ENCODE measurements at places on chromosomes 1 and 21.
A peak's percentile ranks its signal among the peaks of the same experiment; 100 is the strongest.

DNA sequence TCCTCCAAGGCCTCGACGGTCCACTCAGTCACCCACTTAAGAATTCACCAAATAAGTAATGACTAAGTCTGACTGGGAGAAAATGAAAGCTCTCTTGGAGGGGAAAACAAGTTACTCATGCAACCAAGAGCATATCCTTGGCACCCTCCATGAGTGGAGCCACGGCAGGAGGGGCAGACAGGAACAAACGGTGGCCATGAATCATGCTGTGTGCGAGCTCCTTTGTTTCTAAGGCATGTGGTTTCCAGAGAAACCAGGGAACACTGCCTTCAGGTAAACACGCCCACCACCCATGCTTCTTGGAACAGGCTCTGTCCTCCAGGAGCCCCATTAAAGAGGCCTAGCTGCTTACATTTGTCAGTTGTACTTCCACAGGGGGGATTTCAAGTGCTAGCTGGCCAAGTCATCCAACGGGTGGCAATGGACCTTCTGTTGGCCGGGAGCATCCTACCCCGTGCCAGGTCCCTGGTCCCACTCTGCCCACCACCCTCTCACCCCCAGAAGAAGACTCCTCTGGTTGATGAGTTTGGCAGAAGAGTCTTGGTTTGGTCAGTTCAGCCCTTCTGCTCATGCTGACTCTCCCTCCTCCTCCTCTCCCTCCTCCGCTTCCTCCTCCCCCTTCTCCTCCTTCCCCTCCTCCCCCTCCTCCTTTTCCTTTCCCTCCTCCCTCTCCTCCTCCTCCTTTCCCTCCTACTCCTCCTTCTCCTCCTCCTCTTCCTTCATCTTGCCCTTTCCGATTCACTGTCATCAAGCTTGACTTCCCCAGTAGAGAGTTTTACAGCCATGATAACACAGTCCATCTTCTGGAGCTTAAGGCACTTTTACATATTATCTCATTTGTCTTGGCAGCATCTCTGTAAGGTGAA lies 107.6 kb downstream of the CCDC185 start:
- DNase-seq, result no peak

- DNase-seq, result no peak
These were observed 2.3 kb downstream of the RCC2 start for GRCh38 chr1:17437260-17437579.

DNA sequence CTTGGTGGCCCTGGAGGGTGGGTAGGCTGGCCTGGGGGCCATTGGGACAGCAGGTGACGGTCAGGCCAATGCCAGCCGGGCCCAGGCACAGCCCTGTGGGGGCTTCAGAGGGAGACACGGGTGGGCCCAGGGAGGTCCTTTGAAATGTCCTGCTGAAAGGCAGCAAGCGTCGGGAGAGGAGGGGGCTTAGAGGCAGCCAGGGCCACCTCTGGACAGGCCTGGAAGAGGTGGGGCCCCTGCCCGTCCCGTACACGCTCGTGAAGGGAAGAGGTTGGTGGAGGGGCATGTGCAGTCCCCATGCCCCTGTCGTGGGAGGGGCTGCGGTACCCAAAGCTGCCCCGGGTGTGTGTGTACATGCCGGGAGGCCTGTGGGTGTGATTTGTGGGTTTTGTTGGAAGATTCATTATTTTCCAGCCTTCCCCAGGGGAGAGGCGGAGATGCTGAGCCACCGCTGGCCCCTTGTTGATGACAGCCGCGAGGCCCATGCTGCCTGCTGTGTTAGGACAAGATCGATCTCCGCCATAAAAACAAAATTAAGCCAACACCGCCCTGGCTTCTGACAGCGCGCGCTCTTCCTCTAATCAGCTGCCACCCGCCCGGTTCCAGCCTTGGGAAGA lies 3.4 kb upstream of the PLCH2 start:
- no peak for DNase-seq

DNA sequence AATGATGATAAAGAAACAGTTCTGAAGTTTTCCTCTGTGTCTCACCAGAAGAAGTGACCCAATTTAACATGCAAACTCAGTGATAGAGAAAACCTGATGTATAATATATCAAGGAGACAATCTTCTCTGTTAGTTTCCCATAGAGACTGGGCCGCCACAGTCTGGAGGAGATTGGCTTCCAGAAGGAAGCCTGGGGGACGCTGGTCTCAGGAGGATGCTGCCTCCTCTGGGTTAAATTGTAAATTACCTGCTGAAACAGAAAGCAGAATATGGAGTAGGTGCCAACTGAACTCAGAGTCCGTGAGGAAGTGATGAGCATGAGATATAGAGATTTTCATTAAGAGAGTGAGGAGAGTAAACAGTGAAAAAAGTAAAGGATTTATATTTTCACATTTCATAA lies 15.8 kb downstream of the OR14I1 start:
- DNase-seq, result no peak

DNA sequence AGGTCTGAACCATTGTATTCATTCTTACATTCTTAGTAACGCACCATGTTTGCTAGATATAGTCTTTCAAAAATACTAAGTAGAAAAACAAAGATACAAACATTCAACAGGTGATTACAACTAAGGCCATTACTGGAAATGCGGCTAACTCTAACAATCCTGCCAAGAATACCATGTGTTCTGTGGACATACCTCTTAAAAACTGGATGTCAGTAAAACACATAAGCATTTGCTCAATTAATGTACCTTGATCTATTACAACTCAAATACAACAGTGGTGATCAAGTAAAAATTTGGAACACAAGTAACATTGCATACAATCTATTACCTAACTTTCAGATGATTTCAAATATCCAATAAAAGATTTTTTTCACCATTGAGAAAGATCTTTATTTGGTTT lies 15.4 kb downstream of the ANGPTL3 start:
- DNase-seq, result no peak

DNA sequence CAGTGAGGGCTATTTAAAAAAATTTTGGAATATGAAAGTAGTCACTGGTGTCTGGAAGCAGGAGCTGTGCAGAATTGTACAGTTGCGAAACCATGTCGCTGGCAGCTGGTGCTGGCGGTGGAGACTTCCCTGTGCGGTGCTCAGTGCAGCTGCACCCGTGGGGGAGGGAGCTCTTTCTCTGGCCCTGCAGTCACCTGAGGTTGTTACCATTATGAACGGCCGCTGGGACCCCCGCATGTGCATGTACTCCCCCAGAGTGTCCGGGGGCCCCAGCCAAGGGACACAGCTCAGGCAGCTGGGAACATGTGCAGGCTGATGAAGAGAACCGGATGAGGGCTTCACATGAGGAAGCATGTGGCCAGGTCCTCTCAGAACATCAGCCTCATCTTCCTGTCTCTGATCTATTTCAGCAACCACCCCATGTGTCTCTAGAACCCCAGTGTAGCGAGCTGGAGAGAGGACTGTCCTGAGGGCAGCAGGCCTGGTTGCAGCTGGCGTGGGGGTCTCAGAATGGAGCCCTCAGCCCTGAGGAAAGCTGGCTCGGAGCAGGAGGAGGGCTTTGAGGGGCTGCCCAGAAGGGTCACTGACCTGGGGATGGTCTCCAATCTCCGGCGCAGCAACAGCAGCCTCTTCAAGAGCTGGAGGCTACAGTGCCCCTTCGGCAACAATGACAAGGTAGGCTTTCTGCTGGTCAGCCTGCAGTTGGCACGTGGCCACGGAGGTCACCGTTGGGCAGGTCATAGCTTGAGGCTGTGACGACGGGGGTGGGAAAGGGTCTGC lies at the start of gene TRPM2:
Gene TRPM2, plus strand, starts transcription at position 431 of the 780 bp plus-strand sequence. Its CDS starts 80 bp downstream, at position 511.
- peak; percentile 69 for DNase-seq

DNA sequence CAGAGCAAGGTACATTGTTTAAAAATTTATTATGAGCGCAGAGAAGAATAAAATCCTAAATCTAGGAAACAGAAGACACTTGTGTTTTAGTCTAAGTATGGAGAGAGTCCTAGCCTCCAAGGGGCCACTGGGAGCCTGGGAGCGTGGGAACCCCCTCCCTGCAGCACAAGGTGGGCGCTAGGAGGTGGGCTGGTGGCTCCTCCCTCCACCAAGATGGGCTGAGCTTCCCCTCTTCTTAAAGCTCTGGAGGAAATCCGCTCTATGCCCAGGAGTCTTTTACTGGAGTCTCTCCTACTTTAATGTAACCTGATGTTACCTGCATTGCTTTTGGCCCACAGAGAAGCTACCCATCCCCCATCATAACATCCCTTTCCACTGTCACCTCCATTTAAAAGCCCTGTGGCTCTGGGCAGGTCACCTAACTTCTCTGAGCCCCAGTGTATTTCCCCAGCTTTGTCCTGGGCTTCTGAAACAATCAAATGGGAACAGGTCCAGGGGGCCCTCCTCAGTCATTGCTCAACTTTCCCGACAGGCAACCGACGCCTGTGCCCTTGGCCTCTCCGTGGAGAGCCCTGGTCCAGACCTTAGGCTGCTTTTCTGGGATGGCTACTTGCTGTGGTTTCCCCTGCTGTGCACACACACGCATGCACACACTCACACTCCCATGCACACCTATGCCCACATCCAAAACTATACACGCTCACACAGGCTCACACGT lies 181.5 kb downstream of the NPHP4 start:
- no peak for DNase-seq

DNA sequence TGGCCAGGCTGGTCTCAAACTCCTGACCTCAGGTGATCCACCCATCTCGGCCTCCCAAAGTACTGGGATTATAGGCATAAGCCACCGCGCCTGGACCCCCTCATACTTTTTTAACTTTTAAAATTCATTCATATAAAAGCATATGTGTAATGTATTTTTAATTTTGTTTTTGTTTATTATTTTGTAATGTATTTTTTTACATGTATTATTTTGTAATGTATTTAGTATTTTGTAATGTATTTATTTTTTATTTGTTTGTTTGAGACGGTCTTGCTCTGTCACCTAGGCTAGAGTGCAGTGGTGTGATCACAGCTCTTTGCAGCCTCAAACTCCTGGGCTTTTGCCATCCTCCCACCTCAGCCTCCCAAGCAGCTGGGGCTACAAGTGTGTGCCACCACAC lies 12.0 kb upstream of the BRWD1 start:
- DNase-seq, result no peak

DNA sequence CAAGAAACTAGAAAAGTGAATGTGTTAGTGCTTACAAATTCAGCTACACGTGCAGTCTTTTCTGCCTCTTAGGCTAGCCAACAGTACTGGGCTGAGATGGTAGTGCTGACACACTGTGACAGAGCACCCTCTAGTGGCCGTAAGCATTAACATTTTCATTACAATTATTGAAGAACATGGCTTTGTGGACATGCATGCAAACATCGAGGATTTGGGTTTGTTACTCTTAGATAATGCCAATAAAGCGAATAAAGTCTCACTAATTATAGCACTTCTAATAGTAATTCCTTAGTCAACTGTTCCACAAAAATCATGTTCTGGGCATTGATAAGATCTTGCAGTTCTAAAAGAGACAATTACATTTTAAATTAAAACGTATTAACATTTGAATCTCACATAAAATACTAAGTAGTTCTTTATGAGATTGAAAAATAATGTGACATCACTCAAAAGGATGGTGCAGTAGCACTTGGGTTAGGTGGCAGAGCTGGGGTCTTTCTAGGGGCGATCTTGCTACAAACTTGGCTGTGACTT lies 47.1 kb downstream of the MYSM1 start:
- DNase-seq, result peak; percentile 48

- DNase-seq, result no peak
These were observed 18.3 kb downstream of the IFFO2 start for GRCh38 chr1:18938008-18938706.

GRCh38 chr1:110816945-110817344 lies 56.0 kb upstream of the CD53 start:
- DNase-seq, result no peak

DNA sequence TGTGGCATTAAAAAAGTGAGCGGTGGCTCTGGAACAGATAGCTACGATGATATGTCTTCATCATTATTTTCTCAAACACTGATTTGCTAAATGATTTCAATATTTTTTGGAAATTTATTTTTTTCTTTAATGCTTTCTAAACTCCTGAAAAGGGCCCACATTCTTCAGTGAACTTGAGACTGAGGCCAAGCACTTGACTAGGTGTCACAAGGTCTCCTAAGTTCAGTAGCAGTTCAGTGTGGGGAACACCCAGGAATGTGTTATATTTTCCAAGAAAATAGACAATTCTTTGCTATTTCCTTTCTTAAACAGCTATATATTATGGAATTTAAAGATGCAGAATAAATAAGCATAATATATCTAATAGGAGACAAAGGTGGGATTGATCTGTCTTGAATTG lies 850.9 kb downstream of the USP25 start:
- no peak for DNase-seq

- no peak for DNase-seq
These were observed 52.4 kb upstream of the ACADM start for GRCh38 chr1:75672108-75672507.

DNA sequence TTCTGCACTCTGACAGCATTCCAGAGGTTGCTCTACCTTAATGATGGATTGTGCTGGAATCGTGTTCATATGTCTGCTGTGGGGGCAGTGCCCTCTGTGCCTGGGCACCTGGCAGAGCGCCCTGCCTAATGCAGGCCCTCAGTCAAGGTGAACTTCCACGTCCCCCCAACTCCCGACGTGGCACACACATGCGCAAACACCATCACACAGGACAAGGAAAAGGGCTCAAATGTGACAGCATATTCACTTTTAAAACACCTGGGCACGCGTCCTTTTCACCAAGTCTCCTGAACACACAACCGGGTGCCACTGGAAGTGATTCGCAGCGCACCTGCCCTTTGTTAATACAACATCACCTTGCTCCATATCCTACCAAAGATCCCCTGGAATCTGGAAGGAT lies 11.7 kb downstream of the TPRG1L start:
- DNase-seq, result no peak

DNA sequence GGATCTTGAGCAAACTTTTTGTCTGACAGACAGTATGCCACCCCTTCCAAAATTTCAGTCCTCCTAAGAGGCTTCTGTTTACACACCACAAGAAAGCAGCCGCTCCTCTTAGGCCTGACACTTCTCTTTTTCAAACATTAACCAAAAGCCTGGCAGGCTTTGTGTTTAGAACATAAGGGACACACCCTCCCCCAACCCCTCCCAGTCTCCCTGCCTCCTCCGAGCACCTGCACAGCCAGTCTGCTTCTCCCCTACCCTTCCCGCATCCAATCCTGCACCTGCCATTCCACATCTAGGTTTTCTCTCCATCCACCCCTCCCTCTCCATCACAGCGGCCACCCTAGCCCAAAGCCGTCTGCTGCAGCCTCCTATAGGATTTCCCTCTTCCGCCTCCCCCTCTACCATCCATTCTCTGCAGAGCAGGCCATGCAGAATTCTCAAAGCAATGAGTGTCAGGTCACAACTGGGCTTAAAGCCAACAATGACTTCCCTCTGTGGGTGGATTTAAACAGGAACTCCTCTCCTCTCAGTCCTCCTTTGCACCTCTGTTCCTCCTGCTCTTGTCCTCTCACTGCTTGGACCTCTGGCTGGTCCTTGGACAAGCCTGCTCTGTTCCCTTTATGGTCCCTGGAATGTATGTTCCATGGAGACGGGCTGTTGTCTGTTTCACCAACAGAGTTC lies 478.2 kb downstream of the NPHP4 start:
- no peak for DNase-seq

DNA sequence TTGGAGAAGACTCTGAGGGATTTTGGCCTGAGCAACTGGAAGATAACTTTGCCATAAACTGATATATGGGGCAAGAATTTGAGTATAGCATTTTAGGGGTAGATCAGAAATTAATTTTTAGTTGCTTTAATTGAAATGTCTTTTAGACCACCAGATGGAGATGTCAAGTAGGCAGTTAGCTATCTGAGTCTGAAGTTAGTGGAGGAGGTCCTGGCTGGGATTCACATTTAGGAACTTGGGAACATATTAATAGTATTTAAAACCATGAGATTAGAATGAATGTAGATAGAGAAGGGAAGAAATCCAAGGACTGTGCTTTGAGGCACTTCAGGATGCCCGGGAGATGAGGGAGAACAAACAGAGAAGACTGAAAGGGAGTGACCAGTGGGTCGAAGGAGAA lies 32.6 kb downstream of the SLC44A3 start:
- DNase-seq, result no peak
